ENCODE measurements at places on chromosomes 4 and X. TPM values are rescaled to one million over a fixed set of nuclear protein-coding genes. Genes with fewer than 3 reads are reported as not detected.

SH2D1A gene
- not detected for total RNA-seq

CITED1 gene
- 1.3 TPM for total RNA-seq

MUC7 gene
- total RNA-seq: not detected

GUCY1A1 gene
- total RNA-seq: 0.61 TPM

MAGEH1 gene
- total RNA-seq: not detected

SYNPO2 gene
- total RNA-seq: not detected

ADAMTS3 gene
- total RNA-seq: not detected

CPZ gene
- total RNA-seq: not detected

GABRQ gene
- total RNA-seq: not detected

GRCh38 chr4:177323416-177323815, 13.7 kb downstream of the NEIL3 start:
- no peak for DNase-seq

- no peak for DNase-seq
Observed at GRCh38 chr4:150906987-150907633, 108.0 kb downstream of the LRBA start.

- DNase-seq: peak; percentile 72
Observed at GRCh38 chr4:118270492-118270891, 82.3 kb downstream of the PRSS12 start.

GRCh38 chr4:125551466-125551865, 236.7 kb downstream of the FAT4 start:
- no peak for DNase-seq

DNA sequence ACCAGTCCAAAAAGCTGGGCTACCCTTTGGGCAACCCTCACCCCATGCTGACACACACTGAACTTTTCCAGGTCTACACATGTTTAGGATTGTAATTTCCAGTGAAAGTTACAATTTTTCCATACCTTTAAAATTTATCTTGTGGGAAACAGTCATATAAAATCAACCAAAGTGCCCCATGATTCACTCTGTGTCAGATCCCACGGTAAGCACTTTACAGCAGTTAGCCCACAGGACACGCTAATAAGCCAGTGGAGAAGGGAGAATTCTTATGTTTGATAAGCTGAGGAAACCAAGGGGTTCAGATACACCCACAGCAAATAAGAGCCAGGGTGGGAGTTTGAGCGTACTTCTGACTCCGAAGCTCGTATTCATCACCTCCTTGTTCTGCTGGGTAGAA, 72.4 kb upstream of the TBL1X start:
- DNase-seq: no peak

DNA sequence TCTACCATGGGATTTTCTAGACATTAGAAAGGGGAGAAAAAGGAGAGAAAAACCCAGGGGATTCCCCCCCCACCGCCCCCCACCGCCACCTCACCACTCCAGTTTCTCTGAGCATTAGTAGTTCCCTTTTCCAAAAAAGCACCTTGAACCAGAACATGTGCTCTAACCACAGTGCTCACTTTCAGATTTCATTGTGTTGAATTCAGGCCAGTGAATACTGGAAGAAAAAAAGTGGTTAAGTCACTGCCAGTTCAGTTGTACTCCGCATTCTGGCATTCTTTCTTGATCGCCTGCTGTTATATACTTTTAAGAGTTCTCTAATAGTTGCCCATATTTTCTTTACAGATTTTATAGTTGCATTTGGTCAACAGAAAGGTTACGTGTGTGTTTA, 40.9 kb downstream of the JADE3 start:
- no peak for DNase-seq

GRCh38 chr4:47526281-47526680, 41.2 kb downstream of the ATP10D start:
- DNase-seq: no peak

DNA sequence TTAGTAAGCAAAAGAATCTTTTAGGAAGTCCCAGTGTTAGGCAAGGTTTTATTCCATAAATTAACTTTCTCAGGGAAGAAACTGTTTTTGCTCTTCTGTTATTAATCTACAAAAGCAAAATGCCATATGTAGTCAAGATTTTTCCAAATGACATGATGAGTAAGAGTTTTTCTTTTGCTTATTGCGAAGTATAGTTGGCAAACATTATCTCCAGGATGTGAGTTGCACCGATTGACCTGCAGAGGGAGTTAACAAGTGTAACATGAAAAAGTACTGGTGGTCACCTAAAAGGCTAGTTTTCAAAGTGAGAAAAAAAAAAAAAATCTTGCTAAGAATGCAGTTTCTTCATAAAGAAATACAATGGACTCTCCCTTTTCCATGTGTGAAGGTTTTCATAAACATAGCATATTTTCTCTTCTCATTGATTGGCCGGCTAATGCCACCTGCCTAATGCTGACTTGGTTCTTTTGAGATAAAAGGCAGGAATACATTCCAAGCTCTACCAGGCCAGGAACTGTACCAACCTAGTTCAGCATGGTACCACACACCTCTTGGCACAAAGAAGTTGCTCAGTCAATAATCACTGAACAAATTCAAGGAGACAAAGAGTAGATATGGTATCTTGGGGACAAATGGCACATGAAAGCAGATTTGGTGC, 100.2 kb downstream of the LNX1 start:
- peak; percentile 60 for DNase-seq

- DNase-seq: no peak
Observed at GRCh38 chr4:74217365-74217764, 59.4 kb downstream of the MTHFD2L start.

- DNase-seq: no peak
Observed at GRCh38 chr4:76458297-76458696, 23.3 kb downstream of the SHROOM3 start.

GRCh38 chr4:137881641-137882040, 349.3 kb upstream of the PCDH18 start:
- DNase-seq: no peak

GRCh38 chr4:70392057-70392776, 5.5 kb upstream of the OPRPN start:
- no peak for DNase-seq

DNA sequence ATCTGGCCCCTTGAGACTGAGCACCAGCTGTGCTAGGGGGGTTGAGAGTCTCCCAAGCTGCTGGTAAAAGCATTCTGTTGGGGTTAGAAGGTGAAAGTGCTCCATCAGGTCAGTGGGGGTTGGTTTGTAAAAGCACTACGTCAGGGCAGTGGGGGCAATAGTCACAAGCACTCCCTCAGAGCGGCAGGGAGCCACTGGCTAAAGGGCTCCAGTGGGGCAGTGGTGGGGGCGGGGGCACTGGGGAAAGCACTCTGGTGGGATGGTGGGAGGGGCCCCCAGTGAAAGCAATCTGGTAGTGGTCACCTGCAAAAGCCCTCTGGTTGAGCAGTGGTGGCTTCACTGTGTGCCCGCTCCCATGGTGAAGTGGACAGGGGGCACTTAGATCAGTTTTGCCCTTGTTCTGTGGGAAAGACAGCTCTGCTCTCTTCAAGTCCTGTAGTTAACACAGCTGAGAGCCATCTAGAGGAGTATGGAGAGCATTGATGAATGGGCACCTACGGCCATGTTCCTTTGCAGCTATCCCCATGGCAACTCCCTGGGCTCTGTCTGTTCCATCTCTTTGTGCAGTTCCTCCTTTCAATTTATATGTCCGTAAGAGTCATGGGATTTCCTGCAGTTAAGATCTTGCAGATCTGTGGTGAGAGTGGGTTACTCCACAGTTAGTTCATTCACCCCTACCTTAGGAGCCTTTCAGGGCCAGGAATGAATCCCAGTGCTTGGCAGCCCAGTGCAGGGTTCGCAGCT, 106.4 kb downstream of the SH3BGRL start:
- DNase-seq: no peak

- no peak for DNase-seq
Observed at GRCh38 chr4:10438924-10439323, 18.3 kb downstream of the ZNF518B start.

DNA sequence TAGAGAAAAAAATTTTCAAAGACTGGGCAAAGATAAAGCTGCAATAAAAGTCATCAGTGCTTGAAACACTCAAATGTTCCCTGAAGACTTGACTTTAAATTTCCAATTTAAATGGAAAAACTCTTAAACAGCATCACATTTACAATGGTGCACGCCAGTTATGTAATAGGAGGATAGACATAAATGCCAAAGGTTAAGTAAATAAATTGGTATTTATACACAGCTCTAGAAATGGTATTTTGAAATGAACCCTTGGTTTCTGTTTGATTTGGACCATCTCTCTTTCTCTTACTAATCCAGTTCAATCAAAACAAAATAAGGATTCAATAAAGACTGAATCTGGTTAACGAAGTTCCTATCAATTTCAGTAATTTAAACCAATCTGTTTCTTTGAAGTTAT, 272.6 kb downstream of the GPM6A start:
- no peak for DNase-seq

DNA sequence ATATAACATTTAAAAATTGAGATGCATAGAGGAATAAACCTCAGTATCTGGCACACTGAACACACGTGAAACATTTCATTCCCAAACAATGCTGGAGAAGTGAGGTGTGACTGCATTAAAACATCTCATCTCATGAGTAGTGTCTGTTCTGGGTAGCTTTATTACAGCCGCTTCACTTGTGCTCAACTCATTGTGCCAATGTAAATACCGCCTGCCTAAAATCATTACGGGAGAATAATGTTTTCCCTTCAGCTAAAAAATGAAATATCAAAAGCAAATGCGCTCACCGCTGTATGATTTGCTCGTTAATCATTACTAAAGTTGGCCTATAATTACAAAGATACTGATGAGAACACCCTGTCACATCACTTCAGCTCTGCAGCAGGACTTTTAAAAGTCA, 110.2 kb upstream of the PRPS2 start:
- no peak for DNase-seq
